ENCODE measurements at places on chromosomes 16 and 17.

GRCh38 chr16:76653390-76654026 lies 376.3 kb downstream of the CNTNAP4 start:
- no peak for DNase-seq

DNA sequence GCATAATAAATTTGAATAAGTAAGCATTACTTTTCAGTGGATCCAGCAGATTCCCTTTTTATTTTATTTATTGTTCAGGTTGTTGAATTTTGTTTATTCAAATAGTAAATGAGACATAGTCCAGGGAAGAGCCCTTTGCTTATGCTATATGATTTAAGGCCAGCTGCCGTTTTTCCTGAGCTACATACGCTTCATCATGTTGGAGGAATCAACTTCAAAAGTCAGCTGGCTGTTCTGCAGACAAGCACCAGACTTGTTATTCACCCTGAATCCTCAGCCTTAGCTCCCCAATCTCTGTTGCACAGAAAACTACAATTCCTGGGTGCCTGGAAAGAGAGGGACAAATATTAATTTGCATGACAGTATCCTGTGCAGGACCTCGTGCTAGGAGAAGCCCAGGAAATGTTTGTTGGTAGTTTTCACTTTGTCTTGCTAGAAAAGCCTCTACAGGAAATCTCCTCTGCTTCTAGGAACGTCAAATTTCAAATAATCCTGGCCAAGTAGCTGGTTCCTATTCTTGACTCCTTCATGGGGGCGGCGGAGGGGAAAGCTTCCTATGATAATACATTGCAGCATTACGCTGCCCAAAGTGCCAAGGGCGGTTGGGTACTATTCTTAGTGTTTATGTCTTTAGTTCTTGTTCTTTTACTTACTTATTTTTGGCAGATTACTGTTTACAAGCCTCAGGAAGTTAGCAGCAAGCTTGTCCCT lies 101.6 kb downstream of the PRKCA start:
- no peak for DNase-seq

DNA sequence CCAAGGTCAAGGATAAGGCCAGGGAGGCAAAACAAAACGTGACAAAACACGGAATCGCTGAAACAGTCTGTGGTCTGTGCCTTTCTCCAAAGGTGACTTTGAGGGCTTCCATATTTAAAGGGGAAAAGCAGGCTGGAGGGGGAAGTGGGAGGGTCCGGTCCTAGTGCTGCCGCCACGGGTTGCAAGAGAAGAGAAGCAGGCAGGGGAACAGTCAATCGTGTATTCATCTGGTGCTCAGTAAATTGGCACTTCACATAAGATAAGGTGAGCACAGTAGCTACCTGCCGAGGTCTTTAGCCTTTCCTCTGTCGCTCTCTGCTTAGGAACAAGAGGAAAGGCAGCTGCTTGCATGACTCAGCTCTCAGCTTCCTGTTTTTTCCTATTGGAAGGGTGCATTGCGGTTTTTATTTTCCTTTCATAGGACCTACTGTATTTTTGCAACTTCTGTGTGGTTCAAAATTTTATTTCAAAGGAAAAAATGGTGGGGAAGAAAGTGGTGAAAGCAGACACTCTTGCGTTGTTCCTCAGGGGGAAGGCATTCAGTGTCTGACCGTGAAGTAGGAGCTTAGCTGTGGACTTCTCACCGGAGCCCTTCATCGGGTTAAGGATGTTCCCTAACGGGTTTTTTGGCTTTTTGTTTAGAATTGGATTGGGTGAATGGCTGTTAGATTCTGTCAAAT lies 7.1 kb upstream of the LGALS3BP start:
- DNase-seq: no peak

- no peak for DNase-seq
These were observed 27.7 kb downstream of the AP2B1 start for GRCh38 chr17:35614810-35615209.

GRCh38 chr16:84392031-84392360 lies 23.7 kb downstream of the ATP2C2 start:
- no peak for DNase-seq

DNA sequence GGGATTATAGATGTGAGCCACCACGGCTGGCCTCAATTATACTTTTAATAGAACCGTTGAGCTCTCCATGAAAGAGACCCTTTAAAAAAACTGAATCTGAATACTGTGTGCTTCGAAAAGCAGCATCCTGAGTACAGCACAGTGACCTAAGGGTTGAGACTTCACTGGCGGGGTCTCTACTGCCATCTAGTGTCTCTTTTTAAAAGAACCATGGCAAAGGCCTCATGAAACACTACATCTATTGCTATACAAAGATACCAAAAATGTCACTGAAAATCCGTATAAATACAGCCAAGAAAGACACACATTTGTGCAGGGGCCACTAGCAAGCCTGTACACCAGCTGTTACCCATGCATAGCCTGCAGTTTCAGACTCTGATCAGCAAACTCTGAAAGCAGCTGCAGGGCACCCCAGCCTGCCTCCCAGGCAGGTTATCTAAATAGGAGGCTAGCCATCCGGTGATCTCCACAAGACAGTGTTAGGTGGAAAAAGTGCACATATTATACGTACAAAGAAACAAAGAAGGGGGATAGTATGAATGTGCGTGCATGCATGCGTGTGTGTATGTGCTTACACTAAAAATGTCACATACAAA lies 35.3 kb downstream of the NPLOC4 start:
- DNase-seq: no peak

DNA sequence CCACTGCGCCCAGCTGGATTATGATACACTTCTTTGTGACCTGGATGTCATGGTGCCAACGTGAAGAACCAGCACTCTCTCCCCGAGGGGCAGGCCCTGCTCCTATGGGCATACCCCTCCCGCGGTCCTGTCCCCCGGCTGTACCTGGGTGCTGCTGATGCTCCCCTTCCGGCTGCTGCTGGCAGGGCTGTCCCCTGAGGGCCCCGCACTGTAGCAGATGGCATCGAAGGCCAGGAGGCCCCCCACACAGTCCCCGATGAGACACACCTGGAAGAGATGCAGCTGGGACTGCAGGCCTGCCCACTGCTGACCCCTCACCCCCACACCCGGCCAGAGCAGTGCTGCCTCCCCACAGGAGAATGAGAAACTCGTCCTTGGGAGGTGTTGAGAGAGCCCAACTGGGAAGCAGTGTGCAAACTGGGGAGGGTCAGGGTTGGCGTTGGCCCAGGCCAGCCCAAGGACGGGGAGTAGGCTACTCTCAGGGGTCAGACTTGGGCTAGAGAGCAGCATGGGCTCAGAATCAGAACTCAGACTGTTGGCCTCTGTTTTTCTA lies 33.7 kb downstream of the PIMREG start:
- no peak for DNase-seq

DNA sequence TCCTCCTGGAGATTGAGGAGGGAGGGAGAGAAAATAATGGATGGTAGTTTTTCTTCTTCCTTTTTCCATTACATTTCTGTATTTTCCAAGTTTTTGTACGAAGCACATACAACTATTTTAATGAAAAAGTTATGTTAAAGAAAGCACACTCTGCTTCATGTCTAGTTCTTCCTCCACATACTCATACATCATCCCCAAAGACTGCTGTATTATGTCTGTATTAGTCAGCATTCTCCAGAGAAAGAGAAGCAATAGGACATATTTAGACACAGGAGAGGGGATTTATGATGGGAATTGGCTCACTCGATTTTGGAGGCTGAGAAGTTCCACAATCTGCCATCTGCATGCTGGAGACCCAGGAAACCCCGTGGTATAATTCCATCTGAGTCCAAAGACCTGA lies 10.1 kb upstream of the ACSM2A start:
- DNase-seq: no peak

GRCh38 chr17:4505187-4505586 lies 6.5 kb downstream of the SPNS2 start:
- no peak for DNase-seq

- DNase-seq: no peak
These were observed 42.4 kb downstream of the TMEM235 start for GRCh38 chr17:78273813-78274212.

DNA sequence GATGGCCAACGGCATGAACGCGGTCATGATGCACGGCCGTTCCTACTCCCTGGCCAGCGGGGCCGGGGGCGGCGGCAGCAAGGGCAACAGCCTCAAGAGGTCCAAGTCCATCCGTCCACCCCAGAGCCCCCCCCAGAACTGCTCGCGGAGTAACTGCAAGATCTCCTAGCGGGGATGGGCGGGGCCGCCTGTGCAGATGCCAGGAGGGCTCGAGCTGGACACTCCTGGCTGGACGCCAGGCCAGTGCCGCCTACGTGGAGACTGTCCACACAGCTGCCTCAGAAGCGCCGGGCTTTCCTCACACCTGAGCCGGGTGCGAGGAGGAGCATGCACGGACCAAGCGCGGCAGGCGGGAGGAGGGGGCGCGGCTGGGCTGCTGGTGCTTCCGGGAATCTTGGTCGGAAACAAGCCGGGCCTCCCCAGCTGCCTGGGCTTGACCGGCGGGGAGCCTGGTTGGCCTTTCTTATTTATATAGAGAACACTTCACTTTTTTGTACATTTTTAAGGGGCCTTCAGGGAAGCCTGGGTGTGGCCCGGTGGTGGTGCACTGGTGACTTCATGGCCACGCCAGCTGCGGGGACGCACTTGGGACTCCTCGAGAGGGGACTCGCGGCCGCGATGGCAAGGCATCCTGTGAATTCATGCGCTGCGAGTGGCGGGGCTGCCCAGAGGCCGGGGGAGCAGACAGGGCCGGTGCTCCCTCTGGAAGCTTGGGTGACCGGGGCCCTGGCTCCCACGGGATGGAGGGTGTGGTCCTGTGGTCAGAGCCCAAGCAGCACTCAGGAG lies 3.1 kb upstream of the WFIKKN1 start:
- no peak for DNase-seq

GRCh38 chr17:81399481-81400153 lies 4.4 kb downstream of the BAHCC1 start:
- DNase-seq: no peak

DNA sequence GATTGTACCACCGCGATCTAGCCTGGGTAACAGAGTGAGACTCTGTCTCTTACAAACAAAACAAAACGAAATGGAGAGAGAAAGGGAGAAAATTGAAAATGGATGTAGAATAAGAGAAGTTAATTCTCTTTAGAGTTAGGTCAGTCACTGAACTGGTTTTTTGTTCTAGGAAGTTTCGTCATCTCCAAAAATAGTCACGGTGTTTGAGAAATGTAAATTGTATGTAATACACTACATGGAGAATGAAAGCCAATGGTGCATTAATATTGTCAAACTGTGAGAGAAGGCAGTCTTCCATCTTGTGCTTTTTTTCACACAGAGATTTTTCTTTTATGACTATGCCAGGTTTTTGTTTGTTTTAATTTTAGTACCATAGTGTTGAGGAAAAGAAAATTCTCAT lies 145.9 kb downstream of the BCAS3 start:
- DNase-seq: no peak

- no peak for DNase-seq
These were observed 54.6 kb downstream of the ABCC12 start for GRCh38 chr16:48101069-48101674.

DNA sequence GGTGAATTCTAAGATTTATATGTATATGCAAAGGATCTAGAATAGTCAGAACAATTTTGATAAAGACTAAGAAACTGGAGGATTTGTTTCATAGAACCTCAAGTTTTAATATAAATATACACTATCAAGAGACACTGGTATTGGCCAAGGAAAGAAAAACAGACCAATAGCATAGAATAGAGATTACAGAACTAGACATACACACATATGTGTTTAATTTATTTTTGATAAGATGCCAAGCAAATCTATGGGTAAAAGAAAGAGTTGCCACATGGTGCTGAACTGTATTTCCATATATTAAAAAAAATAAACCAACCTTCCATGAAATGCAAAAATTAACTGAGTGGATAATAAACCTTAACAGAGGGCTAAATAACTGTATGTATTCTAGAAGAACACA lies 27.9 kb upstream of the LRRC37A3 start:
- DNase-seq: no peak

- no peak for DNase-seq
These were observed 11.3 kb downstream of the FKBP10 start for GRCh38 chr17:41824086-41824485.
